ENCODE measurements at places on chromosomes 11 and 22. TPM values are rescaled to one million over a fixed set of nuclear protein-coding genes. Genes with fewer than 3 reads are reported as not detected.

Gene C11orf42
- total RNA-seq = not detected

Gene BBS1
- 35.5 TPM for total RNA-seq

Gene SLC22A8
- total RNA-seq = not detected

Gene CDC45
- 0.72 TPM for total RNA-seq

Gene BDNF
- 0.17 TPM for total RNA-seq

Gene OR2AG2
- not detected for total RNA-seq

Gene PAX6
- total RNA-seq = 1.1 TPM

Gene POU2AF3
- not detected for total RNA-seq

Gene ZNRD2
- 85.5 TPM for total RNA-seq

Gene FGF3
- total RNA-seq = not detected

Gene CDPF1
- total RNA-seq = 3.9 TPM

Gene SCARF2
- 2.8 TPM for total RNA-seq

Gene RBFOX2
- 57.4 TPM for total RNA-seq

Gene RAPSN
- 4.6 TPM for total RNA-seq

Measured in suprapubic skin (tissue), 4 donors.